GM12865 (cell line): ENCODE measurements at places on chromosomes 3 and 15.

DNA sequence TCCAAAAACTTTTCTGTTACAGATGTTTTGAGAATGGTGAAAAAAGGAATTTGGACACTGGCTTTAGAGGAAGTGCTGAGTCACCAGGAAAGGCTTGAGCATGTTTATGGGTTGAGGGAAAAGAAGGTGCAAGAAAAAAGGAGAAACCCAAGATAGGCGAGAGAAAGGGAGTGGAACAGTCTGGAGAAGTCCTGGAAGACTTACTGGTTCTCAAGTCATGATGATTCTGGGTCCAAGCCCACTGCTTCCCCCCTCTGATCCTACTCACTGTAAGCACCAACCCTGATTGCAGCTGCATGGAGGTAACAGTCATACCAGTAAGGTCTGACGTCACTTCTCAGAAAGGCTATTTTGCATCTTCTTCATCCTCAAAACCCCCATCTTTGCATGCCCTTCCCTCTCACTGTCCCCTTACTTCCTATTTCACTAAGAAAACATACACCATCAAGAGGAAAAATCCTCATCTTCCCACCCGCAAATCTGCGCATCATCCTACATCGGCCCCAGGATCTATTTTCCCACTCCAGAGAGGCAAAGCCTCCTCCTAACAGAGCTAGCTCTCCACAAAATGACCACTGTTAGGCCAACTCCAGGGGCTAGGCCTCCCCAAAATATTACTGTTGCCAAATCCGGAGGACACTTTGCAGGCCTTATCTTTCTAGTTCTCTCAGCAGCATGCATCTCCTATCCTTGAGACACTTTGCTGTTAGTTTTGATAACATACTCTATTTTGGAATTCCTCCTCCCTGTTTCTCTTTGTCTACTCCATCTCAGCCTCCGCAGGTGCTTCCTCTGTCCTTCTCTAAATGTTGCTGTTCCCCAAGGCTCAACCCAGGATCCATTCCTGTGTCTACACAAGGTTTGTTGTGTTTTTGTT is 3.2 kb upstream of the ATP13A3 start:
- peak; percentile 80 for DNase-seq

- no peak for DNase-seq
Measured at GRCh38 chr3:156581033-156581432, 26.1 kb upstream of the SSR3 start.

DNA sequence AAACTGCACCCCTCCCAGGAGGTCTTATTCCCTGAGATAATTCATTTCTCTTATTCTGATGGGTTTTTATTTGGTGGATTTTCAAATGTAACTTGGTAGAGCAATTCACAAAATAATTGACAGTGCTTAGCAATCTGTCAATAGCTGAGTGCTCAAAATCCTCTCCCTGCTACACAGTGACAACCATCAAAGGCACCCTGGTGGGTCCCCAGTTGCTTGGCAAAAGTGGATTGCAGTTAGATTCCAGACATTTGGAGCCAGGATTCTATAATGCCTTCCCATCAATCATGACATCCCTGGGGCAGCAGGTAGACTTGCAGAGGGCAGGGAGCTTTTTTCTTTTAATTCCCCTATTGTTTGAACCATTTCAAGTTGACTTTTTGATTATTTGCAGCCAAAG is 59.0 kb downstream of the FHIT start:
- DNase-seq: no peak

DNA sequence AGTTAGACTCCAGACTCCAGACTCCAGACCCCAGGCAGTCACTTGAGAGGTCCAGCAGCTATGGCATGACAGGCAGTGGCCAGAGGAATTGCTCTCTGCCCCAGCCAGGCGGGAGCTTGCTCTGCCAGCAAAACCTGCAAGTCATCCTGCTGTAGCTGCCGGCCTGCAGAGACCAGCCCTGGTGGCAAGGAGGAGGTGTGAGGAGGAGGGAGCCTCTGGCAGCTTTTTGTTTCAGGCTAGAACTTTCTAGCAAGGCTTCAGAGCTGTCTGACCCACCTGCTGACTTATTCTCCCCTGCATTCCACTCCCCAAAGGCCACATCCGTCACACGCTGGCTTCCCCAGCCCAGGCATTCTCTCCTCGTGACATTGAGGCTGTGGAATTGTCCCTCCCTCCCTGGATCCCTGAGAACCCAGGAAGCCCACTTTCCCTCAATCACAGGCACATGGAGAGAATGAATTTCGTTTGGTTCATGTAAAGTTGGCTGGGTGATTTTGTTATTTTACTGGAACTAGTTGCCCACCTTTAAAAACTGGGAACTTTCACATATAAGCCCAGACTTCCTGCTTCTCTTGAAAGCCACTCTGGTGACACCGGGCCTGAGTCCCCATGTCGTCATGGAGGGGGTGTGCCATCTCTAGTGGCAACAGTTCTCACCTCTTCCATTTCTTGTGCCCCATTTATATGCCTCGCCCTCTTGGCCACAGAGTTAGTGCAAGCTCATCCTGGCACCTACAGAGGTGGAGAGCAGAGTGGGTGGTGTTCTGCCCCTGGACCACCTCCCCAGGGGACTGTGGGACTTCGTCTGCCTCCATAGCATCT is 82.7 kb downstream of the ABHD5 start:
- DNase-seq: no peak

DNA sequence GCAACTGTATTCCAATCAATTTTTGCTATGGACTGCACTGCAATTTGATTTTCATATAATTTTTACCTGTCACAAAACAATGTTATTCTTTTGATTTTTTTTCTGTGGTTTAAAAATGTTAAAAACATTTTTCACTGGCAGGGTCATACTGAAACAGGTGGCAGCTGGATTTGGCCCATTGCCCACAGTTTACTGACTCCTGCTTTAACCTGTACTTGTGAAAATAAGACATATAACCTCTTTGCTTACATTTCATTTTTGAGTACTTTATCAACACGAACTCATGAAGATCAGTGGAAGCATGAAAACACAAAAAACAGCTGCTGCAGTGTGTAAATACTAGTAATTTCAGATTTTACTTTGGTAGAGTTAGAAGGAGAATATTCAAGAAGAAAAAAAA is 313.1 kb downstream of the WDR72 start:
- no peak for DNase-seq

DNA sequence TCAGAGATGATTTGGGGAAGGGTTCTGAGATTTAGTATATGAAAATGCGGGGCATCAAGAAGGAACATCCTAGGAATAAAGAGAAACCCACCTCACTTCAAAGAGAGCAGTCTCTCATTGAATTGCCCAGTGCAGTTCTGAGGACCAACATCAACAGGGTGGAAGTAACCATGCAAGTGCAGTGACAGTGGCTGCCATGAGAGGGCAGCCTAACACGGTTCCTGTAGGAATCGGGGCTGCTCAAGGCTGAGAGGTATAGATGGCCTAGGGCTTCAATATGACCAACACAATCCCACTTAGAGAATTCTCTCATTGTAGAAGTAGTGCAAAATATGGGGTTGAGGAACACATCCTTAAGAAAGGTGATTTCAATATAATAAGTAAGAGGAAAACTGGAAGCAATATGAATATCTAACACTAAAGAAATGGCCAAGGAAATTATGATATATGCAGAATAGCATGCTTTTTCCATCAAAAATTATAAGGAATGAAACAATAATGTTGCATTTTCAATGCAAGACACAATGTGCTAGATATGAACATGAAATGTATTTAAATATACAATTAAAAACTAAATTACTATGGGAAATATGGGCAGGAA is 51.1 kb upstream of the ARRDC4 start:
- peak; percentile 56 for DNase-seq

DNA sequence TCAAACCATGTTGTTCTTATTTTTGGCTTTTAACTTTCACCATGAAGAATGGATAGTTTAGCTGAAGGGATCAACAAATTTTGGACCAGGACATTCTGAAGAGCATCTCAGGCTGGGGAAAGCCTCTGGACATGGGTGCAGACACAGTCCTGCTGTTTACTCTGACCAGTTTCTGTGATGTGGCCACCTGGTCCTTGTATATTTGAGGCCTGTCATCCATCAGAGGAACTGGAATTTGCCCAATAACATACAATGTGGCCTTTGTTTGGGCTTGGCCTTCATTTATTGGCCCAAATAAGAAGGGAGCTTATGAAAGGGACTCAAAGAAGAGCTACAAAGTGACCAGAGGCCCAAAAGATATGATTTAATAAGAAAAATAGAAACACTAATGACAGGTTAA is 127.9 kb downstream of the MYRIP start:
- DNase-seq: no peak

DNA sequence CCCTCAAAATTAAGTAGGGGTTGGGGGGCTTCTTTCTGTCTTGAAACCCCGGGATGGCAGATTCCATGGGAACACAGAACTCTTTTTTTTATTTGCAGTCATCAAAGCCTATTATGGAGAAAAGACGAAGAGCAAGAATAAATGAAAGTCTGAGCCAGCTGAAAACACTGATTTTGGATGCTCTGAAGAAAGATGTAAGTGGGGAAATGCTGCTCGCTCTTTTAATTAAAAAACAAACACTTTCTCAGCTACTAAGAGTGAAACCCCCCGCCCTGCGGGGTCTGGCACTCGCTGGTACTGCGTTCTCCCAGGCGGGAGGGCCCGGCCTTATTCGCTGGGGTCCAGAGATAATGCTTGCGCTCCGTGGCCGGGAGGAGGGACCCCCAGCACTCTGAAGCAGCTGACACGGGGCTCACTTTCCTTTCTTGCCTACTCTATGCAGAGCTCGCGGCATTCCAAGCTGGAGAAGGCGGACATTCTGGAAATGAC is 615 bp downstream of the HES1 start:
- no peak for DNase-seq

DNA sequence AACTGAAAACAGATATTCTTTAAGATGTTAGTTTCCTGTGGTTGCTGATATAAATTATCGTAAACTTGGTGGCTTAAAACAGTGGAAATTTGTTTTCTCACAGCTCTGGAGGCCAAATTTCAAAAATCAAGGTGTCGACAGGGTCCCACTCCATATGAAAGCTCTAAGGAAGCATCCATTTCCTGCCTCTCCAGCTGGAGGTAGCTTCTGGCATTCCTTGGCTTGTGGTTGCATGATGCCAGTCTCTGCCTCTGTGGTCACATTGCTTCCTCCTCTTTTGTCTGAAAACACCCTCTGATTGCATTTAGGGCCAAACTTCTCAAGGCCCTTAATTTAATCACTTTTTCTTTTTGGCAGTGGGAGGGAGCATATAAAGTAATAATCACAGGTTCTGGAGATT is 96.8 kb downstream of the PPM1L start:
- DNase-seq: no peak

DNA sequence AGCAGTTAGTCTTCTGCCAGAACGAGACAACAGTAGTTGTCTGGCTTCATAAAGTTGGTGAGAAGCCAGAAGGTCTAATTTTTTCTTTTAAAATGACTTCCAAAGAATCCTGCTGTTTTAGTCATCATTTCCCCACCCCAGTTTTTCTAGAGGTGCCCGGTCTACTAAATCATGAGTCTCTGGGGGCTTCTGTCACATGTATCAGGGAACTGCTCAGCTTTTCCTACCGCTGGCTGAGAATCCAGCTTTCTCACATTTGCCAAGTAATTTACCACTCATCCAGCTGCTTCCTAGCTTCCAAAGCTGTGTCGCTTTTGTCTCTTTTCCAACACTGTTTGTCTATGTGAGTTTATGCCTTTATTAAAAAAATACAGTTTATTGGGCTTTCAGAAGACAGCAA is 183.3 kb downstream of the NSUN3 start:
- DNase-seq: no peak

DNA sequence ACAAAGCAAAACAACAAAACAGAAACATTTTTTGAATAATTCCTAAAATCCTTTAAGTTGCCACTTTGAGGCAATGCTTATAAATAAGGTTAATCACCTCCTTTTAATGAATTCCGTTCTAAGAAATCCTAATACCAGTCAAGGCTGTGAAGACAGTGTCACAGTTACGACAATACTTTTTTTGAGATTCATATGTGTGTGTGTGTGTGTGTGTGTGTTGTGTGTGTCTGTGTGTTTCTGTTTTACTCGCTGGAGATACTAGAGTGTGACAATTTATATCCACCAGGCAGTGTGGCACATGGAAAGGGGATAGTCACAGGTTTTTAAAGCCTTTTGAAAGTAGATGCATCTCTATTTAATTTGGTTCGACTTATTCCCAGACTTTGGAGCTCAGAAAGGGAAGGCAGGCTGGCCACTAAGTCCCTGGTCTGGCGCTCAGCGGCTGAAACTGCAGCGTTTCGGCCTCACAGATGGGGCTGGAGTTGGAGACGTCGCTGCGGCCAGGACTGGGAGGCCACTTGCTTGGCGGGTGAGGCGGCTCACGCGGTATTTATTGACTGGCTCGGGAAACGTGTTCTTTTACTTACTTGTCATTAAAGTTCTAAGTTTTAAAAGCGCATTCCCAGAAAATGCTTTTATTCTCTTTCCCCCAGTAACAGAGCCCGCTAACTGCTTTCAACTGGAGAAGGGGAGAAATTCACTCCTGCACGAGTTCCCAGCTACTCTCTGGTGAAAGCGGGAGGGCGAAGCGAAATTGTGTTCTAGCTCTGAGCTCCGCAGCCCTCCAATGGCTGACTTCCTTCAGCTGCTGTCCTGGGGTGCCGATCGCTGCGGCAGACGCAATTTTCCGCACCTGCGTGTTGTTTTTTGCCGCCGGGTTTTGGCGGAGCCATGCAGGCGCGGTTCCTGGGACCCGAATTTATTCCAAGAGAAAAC is 13.7 kb downstream of the ZIC1 start:
- no peak for DNase-seq

DNA sequence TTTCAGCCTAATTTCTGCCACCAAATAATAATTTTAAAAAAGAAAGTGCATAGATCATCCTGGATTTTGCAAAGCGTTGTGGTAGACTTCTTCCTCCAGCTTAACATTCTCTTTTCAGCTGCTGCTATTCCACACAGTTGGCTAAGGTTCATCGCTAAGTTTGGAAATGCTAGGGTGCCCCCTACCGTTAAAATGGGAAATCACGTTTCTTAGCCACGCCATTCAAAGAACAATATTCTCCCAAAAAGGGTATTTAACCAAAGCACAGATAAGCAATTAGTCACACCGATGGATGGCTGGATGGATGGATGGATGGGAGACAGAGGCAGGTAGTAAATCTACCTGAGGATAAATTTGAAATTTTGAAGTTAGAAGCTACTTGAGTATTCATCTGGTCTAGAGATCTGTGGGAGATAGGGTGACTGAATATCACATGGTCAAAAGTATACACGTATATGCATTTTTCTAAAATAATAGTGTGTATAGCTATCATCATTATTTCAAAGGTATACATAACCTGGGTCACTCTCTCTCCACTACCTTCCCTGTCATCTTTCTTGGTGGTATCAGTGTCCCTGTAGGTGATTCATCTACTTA is 67.2 kb downstream of the EFHB start:
- DNase-seq: peak; percentile 64

GRCh38 chr3:31307131-31307785 is 225.5 kb upstream of the STT3B start:
- no peak for DNase-seq
